ENCODE measurements at places on chromosomes 3 and 15.

DNA sequence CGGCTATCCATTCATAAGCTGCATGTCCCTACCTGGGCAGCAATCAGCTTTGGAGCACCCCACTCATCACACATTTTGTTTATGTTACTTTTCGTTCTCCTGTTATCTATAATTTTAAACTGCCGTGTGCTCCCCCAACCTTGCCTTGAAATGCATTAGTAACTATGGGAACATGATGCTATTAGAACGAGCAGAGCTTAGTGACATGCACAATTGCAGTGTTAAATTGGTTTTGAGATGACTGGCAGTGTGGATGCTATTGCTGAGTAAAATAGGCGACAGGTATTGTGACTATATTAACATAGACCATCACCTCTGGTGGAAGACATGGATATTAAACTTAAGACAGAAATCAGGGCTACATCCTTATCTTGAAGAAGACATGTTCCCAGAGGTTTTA lies 191.6 kb downstream of the KCNAB1 start:
- no peak for DNase-seq

GRCh38 chr3:37993820-37994638 lies 3.4 kb downstream of the VILL start:
- DNase-seq: peak; percentile 88

DNA sequence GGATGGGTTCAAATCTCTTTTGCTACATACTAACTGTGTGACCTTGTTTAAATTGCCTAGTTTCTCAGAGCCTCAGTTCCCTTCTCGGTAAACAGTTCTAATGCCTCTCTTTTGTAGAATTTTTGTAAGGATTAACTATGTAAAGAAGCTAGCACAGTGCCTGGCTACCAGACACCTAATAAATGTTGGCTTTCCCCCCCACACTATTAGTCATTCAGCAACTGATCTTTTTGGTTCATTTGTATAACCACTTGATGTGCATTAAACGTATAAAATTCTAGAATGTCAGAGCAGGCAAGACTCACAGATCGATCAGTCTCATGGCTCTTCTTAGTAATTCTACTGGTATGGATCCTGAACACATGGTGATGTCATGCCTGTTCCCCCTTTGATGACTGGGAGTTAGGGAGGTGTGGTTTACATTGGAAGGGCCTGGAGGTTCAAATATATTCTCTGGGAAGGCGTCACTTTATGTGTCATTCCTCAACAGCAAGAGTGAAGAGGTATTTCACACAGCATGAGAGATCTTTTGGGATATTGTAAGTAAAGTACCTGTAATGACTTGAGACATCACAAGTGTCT lies 6.5 kb downstream of the TAGLN3 start:
- no peak for DNase-seq

DNA sequence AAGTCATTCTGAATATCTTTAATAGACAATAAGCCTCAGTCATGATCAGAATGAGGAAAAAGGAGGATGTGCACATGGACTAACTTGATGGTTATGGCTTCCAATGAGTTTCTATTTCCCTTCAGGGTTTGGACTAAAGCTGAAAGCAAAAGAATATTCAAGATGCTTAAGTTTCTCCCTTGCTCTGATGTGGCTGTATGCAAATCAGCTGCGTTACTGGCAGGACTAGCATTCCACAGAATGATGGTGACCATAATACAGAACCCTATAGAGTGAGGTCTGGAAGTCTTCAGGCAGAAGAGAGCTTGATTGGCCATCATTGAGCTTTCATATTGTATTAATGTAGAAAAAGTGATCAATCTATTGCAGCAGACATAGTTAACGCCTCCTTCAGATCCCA lies 466.0 kb downstream of the NLGN1 start:
- DNase-seq: peak; percentile 62

GRCh38 chr15:23860290-23861245 lies 173.5 kb upstream of the NDN start:
- DNase-seq: no peak

DNA sequence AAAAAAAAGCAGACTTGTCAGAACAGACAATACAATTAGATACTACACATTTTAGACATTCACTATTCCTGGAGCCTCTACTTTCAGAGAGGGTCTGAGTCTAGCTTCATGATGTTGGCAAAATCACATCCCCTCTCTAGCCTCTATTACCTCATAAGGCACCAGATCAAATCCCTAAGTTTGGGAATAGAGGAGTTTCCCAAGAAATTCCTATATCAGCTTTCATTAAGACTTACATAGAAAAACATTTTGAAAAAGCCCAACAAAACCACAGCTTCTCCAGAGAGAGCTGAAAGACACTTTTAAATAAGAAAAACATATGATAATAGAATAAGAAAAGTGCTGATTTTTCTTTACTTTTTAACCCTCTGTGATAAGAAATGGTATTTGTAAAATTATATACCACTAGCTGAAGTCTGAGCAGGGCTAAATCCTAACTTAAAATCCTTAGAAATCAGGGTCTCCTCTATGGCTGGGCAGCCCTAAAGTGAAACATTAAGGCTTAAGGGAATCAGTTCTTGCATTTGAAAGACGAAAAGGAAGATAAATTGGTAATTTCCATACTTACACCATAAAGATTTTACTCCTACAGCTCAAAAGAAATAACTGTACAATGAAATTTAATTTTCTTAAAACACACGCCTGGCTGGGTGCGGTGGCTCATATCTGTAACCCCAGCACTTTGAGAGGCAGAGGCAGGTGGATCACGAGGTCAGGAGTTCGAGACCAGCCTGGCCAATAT lies 4.3 kb downstream of the TBC1D2B start:
- DNase-seq: no peak

DNA sequence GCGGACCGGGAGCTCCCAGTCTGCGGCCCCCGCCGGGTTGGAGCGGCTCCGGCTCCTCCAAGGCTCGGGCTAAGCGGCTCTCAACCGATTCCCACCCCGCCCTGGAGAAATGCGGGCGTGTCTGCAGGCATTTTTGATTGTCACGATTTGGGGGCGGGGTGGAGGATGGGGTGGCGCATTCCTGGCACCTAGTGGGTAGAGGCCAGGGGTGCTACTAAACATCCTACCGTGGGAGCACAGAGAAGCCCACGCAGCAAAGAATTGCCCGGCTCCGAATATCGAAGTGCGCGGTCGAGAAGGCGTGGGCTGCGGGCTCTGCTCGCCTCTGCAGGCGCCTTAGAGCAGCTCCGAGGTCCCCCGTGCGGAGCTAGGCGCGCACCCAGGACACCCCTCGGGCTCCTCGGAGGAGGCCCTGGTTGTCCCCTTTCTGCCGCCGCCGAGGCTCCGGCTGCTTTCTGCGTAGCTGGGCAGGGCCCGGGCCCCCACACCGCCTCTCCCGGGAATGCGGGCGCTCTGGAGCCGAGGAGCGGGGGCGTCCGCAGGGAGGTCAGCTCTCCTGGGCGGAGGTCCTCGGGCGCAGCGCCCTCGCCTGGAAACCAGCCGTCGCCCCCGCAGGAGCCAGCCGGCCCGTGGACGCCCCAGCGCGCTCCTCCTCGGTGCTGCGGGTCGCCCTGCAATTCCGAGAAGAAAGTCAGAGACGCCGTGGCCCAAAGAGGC lies 16.5 kb upstream of the LAMP3 start:
- DNase-seq: no peak

DNA sequence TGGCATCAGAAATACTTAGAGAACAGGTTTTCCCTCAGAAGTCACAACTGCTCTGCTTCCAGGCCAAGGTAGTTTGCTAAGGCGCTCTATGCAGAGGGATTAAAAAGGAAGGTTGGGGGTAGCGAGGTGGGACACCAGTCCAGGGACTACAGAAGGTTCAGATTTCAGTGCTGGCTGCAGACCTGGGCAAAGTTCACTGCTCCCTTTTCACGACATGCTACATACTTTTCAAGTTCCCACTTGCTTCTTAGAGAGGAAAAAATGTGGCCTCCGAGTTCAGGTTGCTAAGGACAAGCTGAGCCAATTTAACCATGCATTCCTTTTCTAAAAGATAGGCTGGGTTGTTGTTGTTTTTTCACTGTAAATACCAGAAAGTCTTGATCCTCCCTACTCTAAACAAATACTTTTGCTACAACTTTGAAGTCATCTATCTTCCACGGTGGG lies 158.6 kb upstream of the NR2F2 start:
- DNase-seq: no peak

- no peak for DNase-seq
Observed at GRCh38 chr3:17352620-17353019, 389.8 kb downstream of the TBC1D5 start.

- no peak for DNase-seq
Observed at GRCh38 chr15:81357180-81357686, 16.8 kb downstream of the TMC3 start.

DNA sequence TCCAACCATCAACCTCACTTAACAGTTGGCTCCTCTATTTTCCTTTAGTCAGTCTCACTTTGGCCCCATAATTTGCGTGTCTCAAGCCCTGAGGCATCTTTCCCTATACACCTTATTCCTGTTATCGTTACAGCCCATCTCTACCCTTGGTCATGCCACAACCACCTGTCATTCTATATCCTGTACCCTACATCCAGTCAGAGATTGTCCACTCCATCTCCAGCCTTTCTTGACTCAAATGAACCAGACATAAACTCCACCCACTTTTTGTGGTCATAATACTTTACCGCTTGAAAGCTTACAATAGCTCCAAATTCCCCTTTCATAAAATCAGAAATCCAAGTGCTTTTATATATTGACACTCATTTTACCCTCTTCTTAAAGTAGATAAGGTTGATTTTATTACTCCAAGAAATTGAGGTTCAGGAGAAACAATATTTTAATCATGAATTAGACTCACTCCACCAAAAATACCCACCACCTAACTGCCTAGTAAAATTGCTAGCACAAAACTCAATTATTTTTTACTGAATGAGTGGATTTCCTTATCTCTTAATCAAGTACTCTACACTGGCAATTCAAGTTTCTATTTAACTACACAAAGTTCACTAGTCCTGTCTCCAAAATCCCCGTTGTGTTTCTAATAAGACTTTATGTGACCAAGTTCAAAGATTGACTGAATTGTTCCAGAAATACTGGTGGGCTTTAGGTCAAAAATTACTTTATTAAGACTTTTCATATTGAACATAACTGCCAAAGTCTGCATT lies 9.1 kb downstream of the CCR4 start:
- no peak for DNase-seq

DNA sequence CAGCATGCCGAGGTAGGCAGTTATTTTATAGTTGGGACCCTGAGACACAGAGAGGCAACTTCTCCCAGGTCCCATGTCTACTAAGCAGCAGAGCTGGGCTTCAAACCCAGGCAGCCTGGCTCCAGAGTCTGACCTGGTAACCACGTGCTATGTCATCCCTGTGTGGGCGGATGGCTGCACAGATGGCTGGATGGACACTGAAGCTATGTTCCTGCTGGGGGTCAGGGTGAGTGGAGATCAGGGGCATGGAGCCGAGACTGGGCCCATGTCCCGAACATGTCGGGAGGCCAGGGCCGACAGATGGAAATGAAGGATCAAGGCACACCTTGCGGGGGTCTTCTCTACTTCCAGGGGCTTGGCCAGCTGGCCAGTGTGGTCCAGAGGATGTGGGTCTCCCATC lies 9.3 kb upstream of the FBLN2 start:
- DNase-seq: no peak

DNA sequence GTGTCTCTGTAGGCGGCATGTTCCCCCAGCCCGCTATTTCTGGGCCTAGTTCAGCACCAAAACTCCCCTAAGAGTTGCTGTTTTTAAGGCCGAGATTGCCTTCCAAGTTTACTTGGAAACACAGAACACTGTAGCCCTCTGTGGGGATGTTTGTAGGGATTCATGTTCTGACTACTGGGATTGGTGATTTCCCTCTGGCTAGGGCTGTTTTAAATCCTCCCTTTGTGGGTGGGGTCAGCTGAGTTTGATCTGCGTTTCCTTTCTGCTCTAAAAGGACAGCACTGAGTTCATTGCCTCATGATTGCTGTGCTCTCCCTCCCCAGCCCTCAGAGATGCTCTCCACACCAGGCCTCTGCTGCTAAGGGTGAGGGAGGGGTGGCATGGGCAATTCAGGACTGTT lies 640.6 kb upstream of the DPPA4 start:
- DNase-seq: peak; percentile 55

DNA sequence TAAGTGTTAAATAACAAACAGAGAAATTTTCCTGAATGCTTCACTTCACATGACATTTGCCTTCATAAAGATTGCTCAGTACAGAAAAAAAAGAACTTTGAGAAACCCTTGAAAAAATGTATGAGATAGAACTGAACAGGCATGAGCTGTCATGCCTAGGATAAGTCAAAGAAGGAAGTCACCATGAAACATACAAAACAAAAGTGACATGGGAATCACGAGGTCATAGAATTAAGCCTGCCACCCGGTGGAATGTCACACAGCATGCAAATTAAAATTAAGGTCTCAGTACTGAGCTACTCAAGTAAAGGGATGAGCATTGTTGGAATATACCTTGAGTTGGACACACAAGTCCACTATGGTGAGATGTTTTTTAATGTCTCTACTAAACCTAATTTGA lies 652.5 kb upstream of the NECTIN3 start:
- peak; percentile 16 for DNase-seq

DNA sequence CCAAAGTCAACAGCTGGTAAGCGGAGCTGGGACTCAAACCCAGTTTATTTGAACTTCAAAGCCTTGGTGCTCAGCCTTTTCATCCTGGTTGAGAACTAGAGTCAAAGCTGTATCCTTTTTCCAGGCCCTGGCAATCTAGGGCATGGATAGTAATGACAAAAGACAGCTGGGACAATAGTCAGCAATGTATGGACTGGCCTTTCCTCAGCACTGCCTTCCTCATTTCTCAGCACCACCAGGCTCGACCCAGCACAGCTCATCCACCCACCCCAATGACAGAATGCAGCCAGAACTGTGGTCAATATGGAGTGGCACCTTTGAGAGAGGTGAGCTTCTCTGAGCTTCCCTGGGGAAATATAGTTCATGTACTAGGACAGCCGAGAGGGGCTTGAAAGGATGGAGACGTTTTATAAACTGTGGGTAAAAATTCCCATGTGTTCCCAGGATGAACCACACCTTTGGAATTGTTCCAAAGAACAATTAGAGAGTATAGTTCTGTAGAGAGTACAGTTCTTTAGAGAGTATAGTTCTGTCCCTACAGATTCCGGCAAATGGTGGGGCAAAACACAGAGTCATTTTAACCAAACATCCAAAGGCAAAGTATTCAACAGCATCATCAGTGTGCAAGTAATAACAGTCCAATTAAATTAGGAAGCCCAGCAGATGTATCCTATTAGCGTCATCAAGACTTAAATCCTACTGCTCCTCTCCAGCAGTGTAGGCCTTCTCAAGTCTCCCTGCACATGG lies 30.2 kb upstream of the IREB2 start:
- no peak for DNase-seq

GRCh38 chr15:39890621-39891020 lies 29.4 kb downstream of the GPR176 start:
- DNase-seq: no peak

DNA sequence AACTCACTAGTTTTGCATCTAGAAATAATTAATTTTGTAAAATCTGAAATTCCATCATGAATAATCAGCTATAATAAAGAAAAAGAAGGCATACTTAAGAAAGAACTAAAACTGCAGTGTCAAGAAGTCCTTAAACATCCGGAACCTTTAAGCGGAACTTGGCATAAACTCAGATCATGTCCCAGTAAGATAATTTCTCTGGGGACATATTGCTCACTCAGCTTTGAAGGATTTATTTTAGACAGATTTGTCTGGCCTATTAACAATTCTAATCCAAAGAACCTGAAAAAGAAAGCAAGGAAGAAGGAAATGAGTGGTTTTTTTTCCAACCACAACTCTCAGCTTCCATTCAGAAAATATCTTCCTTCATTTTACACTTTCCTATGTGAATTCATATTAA lies 850.3 kb downstream of the ROBO1 start:
- no peak for DNase-seq
